ENCODE measurements at places on chromosomes 11 and 22.
A peak's percentile ranks its signal among the peaks of the same experiment; 100 is the strongest.

DNA sequence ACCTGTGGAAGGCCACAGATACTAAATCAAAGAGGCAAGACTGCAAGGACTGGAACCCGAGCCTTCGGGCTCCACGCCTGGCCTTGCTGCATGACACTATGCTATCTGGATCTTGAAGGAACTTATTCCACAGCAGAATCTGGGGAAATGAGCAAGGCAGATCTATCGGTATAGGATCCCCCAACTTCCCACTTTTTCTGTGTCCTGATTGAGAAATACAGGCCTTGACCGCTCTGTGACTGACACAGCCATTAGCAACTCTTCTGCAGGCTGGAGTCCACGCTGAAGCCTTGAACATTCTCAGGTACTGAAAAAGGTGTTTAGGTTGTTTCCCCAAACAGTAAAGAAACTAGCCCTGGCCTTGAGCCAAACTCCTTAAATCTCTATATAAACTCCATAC is 241.2 kb upstream of the NARS2 start:
- no peak for DNase-seq

DNA sequence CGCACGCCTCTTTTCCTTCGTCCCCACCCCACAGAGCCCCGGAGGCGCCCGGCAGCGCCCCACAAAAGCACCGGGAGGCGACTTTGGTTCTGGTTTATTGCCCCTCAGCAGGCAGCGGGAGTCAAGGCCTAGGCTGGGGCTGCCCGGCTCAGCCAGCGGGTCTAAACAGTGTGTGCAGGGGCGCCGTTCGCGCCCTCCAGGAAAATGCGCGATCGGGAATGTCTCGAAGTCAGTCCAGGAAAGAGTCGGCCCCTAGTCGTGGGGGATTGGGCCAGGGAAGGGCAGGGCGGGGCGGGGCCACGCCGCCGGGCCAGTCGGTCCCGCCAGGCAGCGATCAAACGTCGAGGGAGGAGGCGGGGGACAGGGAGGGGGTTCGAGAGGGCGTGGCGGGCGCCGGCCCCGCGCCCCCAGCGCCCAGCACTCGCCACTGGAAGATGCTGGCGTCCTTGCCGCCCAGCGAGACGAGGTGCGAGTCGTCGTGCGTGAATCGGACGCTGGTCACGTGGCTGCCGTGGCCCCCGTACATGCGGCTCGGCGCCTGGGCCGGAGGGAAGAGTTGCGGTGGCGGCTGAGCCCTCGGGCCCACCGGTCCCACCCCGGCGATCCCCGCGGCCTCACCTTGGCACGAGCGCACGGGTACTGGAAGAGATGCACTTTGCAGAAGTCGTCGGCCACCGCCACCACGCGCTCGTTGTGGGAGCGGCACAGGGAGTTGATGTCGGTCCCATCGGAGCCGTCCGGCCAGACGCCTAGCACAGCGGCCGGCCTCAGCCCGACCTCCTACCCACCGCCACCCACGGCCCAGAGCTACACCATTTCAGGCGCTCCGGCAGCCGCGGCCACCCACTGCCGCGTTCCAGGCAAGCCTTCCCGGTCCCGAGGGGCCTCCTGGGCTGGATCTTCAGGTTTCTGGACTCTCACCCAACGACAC is 741 bp upstream of the MTA2 start:
- peak; percentile 41 for DNase-seq

GRCh38 chr11:86145439-86146156 is 76.7 kb upstream of the PICALM start:
- no peak for DNase-seq

- DNase-seq: no peak
Observed at GRCh38 chr11:116694815-116695590, 77.8 kb downstream of the BUD13 start.

DNA sequence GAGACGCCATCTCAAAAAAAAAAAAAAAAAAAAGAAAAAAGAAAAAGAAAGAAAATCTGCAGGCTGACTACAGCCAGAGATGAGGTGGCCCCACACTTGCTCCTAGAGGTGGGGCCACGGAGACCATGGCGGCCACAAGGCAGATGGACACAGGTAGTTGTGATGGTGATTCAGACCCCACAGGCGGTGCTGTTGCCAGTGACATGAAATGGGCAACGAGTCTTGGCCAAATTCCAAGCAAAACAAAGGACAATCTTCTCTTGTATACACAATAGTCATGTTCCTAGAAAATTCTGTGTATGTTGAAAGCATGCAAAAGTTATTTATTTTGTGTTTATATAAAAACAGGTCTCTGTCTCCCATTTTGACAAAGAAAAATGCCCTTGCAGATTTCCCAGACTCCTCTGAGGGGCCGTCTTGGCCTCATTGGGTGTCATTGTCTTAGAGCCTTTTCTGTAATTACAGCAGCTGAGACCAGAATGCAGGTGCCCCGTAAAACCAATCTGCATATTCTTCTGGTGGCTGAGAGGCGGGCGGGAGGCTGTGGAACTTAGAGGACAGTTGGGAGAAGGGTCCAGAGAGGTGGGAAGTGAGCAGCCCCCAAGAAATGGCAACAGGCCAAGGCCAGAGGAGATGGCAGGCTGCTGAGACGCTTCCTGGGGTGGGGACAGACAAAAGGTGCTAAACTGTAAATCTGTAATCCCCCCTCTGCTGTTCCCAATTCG is 22.5 kb upstream of the DAGLA start:
- peak; percentile 33 for DNase-seq

GRCh38 chr11:95727620-95728019 is 62.0 kb downstream of the FAM76B start:
- DNase-seq: no peak

DNA sequence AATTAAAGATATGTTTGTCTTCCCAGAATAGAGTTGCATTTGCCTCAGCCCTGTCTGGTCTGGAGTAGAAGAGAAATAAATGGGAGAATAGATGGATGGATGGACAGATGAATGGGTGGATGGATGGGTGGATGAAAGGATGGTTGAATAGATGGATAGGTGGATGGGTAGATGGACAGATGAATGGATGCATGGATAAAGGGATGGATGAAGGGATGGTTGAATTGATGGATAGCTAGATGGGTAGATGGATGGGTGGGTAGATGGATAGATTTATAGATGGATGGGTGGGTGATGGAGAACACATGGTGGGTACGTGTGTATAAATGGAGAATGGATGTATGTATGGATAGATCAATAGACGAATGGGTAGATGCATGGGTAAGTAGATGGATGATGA is 8.5 kb downstream of the CRYBB1 start:
- DNase-seq: no peak

GRCh38 chr11:119157063-119157462 is 8.2 kb downstream of the ABCG4 start:
- no peak for DNase-seq

- DNase-seq: no peak
Observed at GRCh38 chr11:26847459-26847858, 125.6 kb upstream of the SLC5A12 start.

DNA sequence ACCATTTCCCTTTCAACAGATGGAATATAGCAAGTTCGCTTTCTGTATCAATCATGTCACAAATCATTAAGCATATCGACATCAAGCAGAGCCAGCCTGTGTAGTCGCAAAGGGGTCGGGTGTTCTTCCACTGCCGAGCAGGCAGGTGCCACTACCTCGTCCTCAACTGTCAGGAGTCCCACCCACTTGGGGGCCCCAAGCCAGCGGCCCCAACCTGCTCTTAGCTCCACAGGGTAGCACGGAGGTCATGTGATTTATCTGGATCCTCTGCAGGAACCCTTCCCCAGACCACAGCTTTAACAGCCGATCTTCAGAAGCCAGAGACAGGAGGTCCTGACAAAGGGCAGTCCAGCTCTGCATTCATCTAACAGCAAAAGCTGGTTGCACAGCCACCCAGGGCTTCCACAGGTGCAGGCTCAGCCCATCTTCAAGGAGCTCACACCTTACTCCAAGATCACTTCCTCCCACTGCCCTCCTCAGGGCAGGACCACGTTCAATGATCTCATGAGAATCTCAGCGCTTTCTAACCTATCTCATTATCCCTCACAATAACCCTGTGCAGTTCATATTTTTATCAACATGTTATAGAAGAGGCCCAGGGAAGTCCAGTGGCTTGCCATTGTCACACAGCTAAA is 110.2 kb downstream of the TRIM29 start:
- DNase-seq: no peak

DNA sequence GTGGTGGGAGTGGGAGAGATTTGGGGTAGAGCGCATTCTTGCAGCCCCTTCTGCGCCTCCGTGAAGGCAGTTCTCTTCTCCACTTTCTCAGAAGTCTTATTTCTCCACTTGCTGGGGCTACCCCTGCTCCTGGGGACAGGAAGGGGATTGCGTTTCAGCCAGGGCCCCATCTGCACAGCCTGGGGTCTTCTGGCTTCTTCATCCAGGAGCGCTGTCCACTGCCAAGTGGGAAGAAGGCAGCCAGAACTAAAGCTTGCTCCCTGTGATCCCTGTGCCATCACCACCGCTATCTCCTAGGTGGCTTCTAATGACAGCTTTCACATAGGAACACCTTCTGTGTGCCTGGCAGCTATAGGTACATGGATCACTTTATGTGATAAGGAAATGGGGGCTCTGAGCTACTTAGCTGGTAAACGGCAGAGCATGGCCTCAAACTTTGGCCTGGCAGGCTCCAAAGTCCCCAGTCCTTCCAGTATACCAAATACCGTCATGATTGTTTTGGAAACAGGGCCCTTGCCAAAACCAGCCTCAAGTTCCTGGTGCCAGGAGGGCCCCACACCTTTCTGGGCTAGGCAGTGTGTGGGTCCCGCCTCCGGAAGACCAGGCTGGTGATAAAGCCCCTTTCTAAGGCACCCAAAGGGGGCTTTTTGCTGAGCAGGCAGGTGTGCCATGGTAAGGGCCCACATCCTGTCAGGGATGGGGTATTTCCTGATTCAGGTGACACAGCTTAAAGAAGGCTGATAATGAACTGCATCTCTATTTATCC is 60.4 kb upstream of the PAX6 start:
- DNase-seq: no peak

DNA sequence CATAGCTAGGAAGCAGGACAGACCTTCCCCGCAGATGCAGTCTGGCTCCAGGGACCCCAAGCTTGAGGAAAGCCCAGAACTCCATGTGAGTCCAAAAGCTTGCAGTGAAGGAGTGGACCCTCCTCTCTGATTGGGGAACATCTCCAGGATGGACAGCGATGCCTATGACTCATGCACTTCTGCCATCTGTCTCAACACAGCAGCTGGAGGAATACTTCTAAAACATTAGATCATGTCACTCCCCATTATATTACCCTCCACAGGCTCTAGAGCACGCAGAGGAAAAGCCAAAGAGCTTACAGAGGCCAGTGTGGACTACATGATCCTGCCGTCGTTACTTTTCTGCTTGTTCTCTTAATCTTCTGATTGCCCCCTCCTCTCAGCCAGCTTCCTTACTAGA is 605.7 kb downstream of the INSC start:
- DNase-seq: no peak

DNA sequence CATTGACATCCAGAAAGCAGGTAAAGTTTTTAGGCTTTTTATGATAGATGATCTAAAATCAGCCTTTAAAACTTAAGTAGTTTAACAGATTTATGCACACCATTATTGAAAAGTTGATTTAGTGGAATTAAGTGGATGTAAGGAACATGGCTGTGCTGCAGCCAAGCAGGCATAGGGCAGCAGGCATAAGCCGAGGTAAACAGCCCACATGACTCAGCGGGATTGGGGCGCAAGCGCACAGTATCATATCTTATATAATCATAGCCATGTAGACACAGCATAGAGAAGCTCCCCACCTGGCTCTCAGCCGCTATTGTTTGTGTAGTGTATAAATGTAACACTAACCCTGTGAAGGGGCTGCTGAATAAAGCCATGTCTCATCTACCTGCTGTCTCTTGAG is 157.5 kb downstream of the WNT11 start:
- no peak for DNase-seq

GRCh38 chr11:79314906-79315689 is 125.7 kb downstream of the TENM4 start:
- DNase-seq: no peak

GRCh38 chr11:118156531-118157185 is 4.0 kb upstream of the SCN4B start:
- no peak for DNase-seq

GRCh38 chr11:72233773-72234513 is 9.4 kb downstream of the INPPL1 start:
- DNase-seq: no peak

DNA sequence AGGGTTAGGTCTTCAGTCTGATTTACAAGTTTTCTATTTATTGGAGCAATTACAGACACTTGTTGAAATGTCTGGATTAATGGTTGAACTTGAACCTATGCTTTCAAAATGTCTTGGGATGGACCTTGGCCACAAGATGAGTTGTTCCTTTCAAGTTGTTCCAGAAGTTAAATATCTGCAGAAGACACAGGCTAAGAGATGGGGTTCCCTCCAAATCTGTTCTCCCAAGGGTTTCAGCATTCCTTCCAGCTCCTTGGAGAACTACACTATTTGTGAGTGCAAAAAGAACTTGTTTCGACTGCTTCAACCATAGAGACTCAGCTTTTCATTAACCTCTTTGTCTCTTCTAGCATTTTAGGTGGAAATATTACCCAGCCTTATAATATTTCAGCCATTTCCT is 189.0 kb upstream of the BLID start:
- DNase-seq: no peak

DNA sequence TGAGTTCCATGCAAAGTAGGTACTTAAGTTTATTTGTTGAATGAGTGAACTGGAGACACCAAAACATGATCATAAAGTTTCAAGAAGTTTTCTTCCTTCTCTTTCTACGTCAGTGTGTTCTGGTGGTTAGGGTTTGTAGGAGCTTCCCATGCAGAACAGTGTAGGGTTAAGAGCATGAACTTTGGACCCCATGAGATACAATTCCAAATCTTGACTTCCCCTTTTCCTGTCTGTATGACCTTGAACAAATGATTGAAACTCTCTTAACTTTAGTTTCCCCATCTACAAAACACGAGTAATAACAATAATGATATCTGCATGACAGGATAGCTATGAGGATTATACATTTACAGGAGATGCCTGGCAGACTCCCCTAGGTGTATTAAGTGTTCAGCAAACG is 41.0 kb upstream of the TENM4 start:
- no peak for DNase-seq

GRCh38 chr22:41403532-41404318 is 22.0 kb downstream of the TEF start:
- peak; percentile 87 for DNase-seq

- no peak for DNase-seq
Observed at GRCh38 chr11:109972939-109973338, 120.3 kb upstream of the ZC3H12C start.

DNA sequence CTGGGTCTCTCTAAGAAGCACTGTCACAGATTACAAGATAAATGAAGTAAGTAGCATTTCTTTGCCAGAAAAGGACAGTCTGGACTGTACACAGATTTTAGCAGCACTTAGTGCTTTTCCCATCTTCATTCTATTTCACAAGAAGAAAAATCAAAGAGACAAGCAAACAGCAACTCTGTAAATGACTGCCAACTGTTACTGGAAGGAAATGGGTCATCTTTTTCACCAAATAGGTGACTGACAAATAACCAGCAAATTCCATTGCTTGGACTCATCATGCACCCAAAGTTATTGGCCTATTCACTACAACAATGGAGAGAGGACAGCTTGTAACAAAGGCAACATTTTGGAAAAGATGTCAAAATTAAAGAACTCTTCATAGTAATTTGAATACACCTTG is 28.9 kb upstream of the CARD18 start:
- DNase-seq: peak; percentile 63

- DNase-seq: no peak
Observed at GRCh38 chr22:30744224-30744623, 49.5 kb downstream of the OSBP2 start.
